Lower leg skin (tissue), 4 donors: ENCODE measurements at places on chromosomes 7 and 10. TPM values are rescaled to one million over a fixed set of nuclear protein-coding genes. Genes with fewer than 3 reads are reported as not detected.

GRCh38 chr10:3606309-3606708 lies 178.7 kb downstream of the KLF6 start:
- no peak for DNase-seq

DNA sequence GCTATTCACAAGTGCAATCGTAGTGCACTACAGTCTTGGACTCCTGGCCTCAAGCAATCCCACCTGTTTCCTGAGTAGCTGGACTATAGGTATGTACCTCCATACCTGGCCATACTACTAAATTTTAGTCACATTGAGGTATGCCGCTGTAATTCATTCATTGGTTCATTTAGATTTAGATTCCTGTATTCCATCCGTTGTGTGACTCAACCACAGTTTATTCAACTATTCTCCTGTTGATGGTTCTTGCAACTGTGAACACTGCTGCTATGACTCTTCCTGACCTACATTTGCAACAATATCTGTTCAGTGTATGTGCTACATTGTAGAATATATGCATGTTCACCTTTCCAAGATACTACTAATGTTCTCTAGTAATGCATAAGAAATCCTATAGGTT lies 8.0 kb upstream of the ZCCHC24 start:
- no peak for DNase-seq

Gene NPY
- 1.2 TPM for total RNA-seq

- no peak for DNase-seq
Observed at GRCh38 chr7:106916679-106917078, 51.6 kb downstream of the PIK3CG start.

Gene CYP2E1
- total RNA-seq, result 18.3 TPM

DNA sequence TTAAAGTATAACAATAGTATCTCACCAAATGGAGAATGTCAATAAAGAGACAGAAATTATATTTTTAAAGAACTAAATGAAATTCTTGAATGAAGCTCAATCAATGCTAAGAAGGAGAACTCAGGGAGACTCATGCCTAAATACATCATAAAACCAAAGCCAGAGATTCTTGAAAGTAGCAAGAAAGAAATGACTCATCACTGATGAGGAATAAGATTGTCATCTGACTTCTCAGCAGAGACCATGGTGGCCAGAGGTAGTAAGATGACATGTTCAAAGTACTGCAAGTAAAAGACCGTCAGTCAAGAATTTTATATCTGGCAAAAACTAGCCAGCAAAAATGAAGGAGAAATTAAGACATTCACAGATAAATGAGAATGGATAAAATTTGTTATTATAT lies 399.0 kb downstream of the GRID1 start:
- no peak for DNase-seq

- no peak for DNase-seq
Observed at GRCh38 chr10:92894081-92894655, 45.8 kb downstream of the EXOC6 start.

DNA sequence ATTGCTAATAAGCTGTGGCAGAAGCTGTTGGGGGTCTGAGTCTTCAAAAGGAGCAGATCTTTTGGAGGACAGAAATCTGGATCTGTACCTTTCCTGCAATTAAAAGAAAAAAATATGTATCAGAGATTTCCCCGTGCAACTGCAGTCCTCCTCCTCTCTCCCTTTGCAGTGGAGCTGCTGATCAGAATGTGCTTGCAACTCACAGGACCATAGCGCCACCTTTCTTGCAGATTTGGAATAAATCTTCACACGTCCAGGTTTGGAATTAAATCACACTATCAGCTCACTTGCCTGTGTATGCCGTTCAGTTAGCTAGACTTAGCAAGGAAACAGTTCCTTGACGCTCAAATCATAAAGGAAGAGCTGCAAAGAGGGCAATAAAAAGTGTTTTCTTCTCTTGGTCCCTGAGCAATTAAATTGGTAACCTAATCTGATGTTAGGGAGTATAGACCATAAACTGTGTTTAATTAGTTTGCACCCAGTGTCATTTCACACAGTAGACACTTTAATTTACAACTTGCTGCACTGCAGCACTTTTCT lies 77.4 kb downstream of the PON1 start:
- no peak for DNase-seq

DNA sequence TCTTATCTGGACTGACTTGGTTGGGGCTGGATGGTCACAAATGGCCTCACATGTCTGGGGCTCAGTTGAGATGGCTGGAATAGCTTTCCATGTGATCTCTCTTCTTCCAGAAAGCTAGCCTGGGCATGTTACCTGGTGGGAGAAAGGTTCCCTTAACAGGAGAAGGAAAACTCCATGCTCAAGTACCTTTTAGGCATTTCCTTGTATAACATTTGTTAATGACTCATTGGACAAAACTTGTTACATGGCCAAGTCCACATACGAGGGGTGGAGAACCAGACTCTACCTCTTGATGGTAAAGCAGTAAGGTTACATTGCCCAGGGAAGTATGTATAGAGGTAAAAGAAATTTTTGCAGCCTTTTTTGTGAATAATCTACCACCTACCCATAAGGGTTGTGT lies 826.4 kb downstream of the LRMDA start:
- DNase-seq, result no peak

Gene CHN2
- total RNA-seq, result 1.4 TPM

DNA sequence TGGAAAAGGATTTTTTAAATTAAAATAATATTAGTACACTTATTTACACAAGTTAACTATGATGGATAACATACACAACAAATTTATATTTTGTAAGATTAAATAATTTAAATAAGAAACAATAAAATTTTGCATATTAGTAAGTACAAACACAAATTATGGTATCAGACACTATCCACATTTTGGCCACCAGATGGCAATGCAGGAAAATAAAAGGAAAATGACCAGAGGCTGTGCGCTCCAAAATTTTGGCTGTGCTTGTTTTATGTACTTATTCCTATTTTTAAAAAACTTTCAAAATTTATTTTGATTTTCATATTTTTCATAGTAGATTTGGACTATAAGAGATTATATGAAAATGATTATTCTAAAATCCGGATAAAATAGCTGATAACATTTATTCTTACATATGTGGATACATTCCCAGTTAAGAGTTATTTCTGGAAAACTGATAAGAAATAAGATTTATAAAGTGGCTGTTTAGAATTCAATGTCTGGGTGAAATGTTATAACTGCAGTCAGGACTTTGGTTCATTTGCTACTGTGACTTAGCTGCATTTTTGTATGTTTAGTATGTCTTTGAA lies 274.7 kb upstream of the HGF start:
- no peak for DNase-seq

Gene C10orf143
- total RNA-seq, result 3.6 TPM

DNA sequence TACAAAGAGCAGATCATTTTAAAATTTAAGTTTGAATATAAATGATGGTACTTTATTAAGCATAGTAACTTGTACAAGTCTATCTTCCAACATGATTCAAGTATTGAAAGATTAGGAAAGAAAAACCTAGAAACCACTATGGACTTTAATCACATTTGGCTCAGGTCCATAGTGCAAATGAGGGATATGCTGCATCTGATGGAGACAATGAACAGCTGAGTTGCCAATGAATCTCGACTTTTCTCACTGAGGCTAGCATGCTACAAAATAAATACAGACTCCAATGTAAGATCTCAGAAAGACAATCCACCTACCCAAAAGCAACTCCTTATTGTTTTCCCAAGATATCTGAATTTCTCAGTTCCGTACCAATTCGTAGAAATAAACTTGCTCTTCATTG lies 89.8 kb downstream of the SEMA3A start:
- DNase-seq, result no peak

DNA sequence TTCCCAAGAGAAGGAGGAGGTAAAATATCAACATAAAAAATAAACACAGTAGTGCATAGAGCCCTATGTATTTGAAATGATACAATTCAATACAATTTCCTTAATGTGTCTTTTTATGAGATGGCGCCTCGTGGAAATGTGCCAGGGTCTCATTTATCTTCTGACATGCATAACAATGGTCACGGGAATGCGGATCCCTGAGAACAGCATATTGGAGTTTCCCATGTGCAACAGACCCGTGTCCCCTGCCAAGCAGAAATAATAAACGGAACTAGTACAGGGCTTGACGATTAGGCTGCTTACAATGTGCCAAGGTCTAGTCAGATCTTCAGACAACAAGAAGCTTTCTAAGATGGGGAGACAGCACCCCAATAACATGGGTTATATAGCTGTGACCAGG lies 217.9 kb downstream of the ARHGAP21 start:
- no peak for DNase-seq

DNA sequence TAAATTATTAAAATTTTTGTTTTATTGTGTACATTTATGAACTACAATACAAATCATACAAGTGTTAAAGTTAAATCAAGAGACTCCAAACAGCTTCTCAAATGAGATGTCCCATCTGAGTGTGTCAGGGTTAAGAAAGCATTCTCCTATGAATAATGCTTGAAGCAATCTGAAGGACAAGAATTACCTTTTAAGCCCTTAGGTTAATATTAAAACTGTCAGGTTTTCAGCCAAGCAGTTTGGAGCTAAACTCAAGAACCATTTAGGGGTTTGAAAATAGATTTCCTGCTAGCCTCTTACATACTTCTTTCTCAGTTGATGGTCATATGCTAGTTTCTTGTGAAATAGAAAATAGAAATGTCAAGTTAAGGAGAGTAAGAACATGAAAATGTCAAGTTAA lies 38.3 kb downstream of the LIPJ start:
- no peak for DNase-seq

GRCh38 chr10:113982769-113983168 lies 60.9 kb upstream of the ADRB1 start:
- no peak for DNase-seq

DNA sequence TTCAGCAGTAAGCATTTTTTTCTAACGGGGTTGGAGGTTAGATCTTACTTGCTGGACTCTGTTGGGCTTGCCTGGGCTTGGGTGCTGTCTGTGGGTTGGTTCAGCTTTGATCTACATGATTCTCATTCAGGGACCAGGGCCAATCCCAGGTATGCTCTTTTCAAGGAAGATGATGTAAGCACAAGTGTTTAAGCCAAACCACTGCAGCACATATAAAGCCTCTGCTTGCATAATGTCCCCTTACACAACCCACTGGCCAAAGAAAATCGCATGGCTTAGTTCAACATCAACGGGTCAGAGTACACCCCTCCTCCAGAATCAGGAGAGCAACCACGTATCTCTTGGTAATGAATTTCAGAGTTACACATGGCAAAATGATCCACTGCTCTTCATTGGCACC lies 83.9 kb downstream of the DNAJB9 start:
- DNase-seq, result no peak

Gene EN2
- total RNA-seq, result not detected

Gene DYNC1I1
- total RNA-seq, result 7.6 TPM

Gene LHFPL3
- not detected for total RNA-seq

- DNase-seq, result no peak
Observed at GRCh38 chr7:8923164-8923806, 489.9 kb downstream of the NXPH1 start.

DNA sequence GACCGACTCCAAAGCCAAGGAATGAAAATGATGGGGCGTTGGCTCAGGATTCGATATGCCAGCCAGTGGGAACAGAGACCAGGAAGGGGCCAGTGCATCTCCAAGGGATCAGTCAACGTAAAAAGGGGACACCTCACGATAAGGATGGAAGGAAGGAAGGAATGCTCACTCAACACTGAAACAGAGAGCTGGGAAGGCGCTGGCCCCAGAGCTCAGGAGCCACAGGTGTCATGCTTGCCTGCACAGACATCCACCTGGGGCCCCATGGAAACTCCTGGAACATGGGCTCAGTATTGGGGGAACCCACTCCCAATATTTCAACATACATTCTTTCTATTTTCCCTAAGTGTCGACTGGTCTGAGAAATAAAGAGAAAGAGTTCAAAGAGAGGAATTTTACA lies 5.3 kb downstream of the MMRN2 start:
- no peak for DNase-seq

DNA sequence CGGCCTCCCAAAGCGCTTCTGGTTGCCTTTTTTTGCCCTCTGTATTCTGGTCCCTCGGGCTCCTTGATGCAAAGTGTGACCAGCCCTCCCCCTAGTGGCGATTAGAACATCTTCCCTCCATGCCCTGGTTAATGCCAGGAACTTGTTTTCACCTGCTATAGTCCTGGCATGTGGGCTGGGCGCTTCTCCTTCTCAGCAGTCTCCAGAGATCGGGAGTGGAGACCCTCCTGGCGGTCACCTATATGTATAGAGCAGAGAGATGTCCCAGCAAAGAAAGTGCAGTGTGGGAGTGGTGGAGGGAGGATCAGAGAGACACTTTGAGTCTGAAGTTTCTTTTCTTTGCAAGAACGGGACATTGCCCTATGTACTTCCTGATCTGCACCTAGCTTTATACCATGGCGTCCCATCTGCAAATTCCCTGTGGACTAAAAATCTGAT lies 264.1 kb downstream of the OTUD1 start:
- peak; percentile 29 for DNase-seq

Gene SNCG
- 62.9 TPM for total RNA-seq

GRCh38 chr10:71743089-71743838 lies 23.7 kb upstream of the C10orf105 start:
- no peak for DNase-seq

- no peak for DNase-seq
Observed at GRCh38 chr10:46525177-46525823, 31.2 kb downstream of the GPRIN2 start.

- DNase-seq, result no peak
Observed at GRCh38 chr7:32191305-32191704, 121.1 kb upstream of the PDE1C start.
